ENCODE measurements at places on chromosomes 5 and 9.
A peak's percentile ranks its signal among the peaks of the same experiment; 100 is the strongest.

- no peak for DNase-seq
Observed at GRCh38 chr5:127426661-127427060, 90.8 kb upstream of the PRRC1 start.

DNA sequence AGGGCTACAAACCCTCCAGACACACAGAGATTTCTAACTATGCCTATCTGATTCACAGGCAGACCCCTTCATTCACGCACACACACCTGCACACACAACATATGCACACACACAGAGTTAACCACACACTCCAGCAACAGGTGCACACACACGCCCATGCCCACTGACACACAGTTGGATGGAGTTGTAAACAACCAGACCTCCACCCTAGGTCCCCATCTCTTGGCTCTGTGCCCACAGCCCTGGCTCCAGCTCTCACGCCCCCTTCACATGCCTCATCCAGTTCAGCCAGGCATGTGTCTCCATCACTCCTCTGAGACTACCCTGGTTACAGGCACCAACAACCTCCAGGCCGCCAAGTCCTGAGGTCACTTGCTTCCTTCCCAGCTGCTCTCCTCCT is 61.1 kb downstream of the PSD2 start:
- DNase-seq, result no peak

GRCh38 chr5:180126716-180127681 is 55.4 kb upstream of the RNF130 start:
- no peak for DNase-seq

DNA sequence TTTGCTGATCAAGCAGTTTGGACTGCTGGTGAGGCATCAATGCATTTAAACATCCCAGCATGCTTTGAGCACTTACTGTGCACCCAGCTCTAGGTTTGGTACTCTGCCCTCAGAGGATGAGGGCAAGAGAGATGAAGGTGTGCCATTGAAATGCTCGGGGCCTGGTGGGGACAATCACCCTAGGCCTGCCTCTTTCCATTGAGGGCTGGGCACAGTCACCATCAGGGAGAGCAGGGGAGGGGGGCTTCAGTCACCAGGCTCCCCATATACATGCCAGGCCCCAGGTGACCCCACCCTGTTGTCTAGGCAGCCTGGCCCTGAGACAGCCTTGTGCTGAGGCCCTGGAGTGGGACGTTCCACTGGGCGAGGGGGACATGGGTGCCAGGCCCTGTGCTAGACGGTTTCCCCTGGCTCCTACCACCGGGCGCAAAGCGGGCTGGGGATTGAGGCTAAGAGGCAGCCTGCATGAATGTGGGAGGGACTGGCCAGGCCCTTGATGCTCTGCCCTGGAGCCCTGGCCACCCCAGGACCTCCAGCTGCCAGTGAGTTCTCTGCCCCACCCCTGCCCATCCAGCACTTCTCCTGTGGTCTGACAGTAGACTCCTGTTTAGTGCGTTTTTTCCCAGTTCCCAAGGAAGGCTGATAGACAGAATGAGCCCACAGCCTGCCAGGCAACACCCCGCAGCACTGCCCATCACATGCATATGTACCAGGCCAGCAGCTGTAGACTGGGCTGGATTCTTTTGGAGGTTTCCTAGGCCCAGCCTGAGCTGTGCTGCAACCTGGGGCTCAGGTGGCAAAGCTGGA is 18.9 kb downstream of the TCF7 start:
- DNase-seq, result peak; percentile 11

- DNase-seq, result no peak
Observed at GRCh38 chr5:103808464-103809106, 246.0 kb upstream of the NUDT12 start.

- DNase-seq, result no peak
Observed at GRCh38 chr9:98794802-98795201, 1.6 kb downstream of the ANKS6 start.

DNA sequence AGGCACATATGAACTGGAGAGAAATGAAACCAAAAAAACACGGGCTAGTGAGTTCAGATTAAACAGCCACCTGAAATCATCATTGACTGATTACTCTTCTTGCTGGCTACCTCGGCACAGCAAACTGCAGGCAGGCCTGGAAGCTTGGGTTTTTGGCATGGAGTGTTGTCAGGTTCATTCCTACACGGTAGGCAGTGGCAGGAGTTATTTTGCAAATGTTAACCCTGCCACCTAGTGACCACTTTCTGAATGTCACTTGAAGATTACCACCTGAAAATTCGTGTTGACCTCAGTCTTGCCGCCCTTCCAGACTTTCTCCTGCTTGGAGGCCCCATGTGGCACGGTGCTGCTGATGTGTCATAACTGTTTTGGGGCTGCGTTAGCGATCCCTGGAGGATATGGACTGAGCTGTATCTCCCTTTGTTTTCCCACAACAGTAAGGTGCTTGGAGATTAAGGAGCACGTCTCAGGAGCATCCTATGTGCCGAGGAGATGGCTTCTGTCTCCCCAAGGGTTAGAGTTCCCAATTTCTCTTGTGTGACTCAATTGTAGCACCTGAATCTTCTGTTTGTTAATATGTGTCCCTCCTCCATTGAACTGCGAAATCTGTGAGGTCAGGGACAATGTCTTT is 12.7 kb upstream of the CD180 start:
- no peak for DNase-seq

All from T-helper 17 cell (primary cell).